ENCODE measurements at places on chromosomes 13 and 19. TPM values are rescaled to one million over a fixed set of nuclear protein-coding genes. Genes with fewer than 3 reads are reported as not detected.

- DNase-seq: no peak
- H3K4me1 ChIP-seq: no peaks in the 10 kb centered on the region
- no peaks in the 10 kb centered on the region for H3K36me3 ChIP-seq
- H3K27me3 ChIP-seq: no peaks in the 10 kb centered on the region
Observed at GRCh38 chr13:109656206-109656605, 130.2 kb downstream of the IRS2 start.

- peak overlapping the region; percentile 33 for H3K4me3 ChIP-seq
- DNase-seq: no peak
- peaks cover 38% of the 10 kb centered on the region for H3K4me1 ChIP-seq
- no peaks in the 10 kb centered on the region for H3K27me3 ChIP-seq
- peak overlapping the region; percentile 66 for H3K27ac ChIP-seq
- no peaks in the 10 kb centered on the region for H3K36me3 ChIP-seq
Observed at GRCh38 chr13:43368003-43368402, 344.6 kb downstream of the DNAJC15 start.

GRCh38 chr13:110337247-110337646 lies 30.2 kb downstream of the COL4A2 start:
- DNase-seq: peak; percentile 54
- no peaks in the 10 kb centered on the region for H3K36me3 ChIP-seq
- no peaks in the 10 kb centered on the region for H3K27me3 ChIP-seq
- H3K4me3 ChIP-seq: no peak overlapping the region

The LILRB2 gene
- 2.1 TPM for total RNA-seq

The ZNF91 gene
- total RNA-seq: 94.7 TPM

The REEP6 gene
- total RNA-seq: 2.0 TPM

All from psoas muscle (tissue), 8 donors.